ENCODE measurements at places on chromosomes 7 and 10. TPM values are rescaled to one million over a fixed set of nuclear protein-coding genes. Genes with fewer than 3 reads are reported as not detected.
A peak's percentile ranks its signal among the peaks of the same experiment; 100 is the strongest.

DNA sequence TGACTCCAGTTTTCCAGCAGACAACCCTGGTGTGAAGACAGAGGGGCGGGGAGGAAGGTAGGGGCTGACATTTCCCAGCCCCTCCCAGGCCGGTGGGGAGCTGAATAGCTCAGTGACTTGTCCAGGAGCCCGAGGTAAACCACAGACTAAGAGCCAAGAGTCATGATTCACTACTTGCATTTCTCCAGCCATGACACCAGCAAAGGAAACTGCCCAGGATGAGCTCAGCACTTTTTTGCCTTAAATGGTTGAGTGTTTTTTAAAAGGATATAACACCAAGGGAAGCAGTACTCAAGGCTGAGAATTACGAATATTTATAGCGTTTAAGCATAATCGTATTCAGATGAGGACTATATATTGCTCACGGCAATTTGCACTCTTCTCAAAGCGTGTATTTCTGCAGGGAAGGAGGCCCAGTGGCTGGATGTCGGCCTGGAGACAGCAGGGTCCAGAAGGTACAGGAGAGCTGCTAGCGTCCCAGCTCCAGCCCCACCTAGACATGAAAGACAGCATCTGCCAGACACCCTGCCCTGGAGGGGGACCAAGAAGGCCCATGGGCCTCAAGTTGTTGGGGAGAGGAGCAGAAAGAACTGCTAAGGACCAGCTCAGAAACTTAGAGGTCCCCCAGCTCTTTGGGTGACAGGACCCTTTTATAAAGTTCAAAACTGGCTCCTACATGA, 141.4 kb downstream of the GRID1 start:
- DNase-seq: peak; percentile 19

- DNase-seq: peak; percentile 76
Observed at GRCh38 chr7:44847509-44847919, 373 bp downstream of the H2AZ2 start.

- no peak for DNase-seq
Observed at GRCh38 chr7:157001920-157002818, 8.3 kb downstream of the MNX1 start.

GRCh38 chr10:21746118-21746517, 212.1 kb downstream of the MLLT10 start:
- DNase-seq: no peak

- no peak for DNase-seq
Observed at GRCh38 chr10:26057466-26057865, 123.4 kb downstream of the MYO3A start.

DNA sequence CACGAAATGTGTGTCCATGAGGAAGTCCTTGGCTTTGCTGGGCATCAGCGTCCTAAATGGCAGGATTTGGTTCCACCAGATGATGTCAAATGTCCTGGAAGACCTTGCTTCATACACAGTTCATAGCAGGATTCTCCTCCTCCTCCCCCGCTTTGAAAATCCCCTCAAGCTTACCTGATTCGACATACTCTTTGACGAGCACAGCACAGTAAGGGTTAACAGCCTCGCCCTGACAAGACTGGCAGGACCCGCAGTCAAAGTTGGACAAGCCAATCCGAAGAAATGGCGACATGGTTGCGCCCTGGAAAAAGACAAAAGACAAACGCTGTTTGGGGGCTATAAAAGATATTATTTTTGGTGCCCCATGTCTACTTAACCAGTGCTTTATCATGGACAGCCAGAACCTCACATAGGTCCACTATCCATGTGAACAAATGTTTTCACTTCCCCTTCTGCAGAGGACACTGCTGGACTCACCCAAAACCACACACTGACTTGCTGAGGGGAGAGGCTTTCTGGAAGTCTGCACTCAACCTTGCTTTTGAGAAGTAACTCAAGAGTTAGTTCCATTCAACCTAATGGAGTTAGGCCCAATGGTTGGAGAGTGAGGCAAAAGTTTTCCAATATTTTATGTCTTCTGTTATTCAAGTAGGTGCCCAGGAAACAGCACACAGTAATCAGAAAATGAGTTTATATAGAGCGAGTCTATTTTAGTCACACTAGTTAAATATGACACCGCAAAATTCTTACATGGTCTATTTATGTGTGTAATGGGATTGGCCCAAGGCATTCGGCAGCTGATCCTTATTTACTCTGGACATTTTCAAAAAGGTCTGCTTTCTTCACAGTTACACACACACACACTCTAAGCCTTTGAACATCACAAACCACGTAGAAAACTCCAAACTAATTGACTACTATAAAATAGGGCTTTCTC, 65.0 kb downstream of the PRKCQ start:
- DNase-seq: no peak

DNA sequence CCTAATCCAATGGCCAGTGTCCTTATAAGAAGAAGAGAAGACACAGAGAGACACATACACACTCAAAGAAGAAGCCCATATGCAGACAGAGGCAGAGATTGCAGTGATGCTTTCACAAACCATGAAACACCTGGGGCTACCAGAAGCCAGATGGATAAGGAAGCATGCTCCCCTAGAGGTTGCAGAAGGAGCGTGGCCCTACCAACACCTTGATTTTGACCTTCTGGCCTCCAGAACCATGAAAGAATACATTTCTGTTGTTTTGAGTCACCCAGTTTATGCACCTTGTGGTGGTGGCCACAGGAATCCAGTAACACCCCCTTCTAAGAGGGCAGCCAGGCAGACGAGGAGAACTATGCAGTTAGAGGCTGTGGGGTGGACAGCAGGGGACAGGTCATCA, 43.5 kb downstream of the AOC1 start:
- DNase-seq: peak; percentile 60

GRCh38 chr10:130557181-130557845, 421.1 kb downstream of the GLRX3 start:
- no peak for DNase-seq

DNA sequence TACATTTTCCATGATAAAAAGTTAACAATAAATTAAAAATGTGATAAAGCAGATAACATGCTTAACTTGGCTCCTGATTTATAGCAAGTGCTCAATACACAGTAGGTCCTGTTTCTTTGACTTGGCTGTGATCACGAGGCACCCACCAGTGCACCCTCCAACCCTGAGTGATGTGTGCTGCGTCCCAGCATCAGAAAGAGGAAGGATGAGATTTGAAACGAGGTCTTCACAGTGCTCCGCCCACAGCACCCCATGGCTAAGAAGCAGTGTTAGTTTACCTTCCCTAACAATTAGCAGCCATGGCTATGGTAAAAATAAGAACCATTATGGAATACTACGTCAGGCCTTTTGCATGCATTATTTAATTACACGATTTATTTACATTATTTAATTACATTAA, 292.0 kb upstream of the ZMIZ1 start:
- DNase-seq: no peak

- DNase-seq: no peak
Observed at GRCh38 chr7:77655836-77656455, 40.3 kb upstream of the RSBN1L start.

DNA sequence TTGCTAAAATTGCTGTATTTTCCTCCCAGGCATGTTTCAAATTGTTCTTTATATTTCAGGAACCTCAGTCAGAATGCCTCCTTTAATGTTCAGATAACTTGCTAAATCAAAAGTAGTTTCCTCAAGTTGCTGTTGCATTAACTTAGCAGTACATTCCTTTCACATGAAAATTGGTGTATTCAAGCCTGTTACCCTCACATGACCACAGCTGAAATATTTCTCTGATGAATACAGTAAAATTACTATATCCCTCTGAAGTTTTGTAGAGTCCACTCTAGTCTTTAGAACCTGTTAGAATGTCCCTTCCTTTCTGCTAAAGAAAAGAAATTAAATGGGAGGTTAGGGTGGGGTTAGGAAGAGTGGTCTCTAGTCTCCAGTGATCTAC, 24.5 kb upstream of the C1GALT1 start:
- DNase-seq: no peak

GRCh38 chr10:82213784-82214183, 338.8 kb downstream of the NRG3 start:
- DNase-seq: no peak

DNA sequence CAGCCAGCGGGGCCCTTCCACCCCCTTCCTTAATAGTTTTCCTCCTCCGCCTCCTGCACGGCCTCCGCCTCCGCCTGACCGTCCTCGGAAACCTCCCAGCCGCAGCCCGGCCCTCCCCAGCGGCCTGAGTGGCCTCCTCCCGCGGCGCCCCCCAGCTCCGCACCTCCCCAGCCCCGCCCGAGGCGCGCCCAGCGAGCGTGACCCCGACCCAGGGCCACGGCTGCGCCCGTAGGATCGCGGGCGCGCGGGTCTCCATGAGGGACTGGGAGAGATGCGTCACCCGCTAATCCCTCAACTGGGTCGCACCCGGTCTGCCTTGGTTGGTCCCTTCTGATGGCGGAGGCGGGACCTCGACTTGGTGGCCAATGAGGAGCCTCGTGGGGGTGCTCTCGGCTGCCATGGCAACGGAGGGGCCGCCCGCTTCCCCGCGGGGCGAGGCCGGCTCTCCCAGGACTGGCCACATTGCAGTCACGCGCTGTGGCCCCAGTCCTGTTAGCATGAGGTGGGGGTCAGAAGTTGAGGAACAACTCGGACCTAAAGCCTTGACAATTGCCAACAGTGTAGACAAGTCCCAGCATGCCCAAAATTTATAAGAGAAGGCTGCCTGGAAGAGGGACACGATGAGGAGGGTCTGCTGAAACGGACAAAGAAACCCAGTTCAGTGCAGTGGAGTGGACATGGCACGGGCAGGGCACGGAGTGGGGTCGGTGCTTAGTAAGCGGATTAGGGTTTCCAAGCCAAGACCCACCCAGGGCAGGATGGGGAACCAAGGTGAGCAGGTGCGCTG, 24.3 kb downstream of the DDIT4 start:
- peak; percentile 95 for DNase-seq

GRCh38 chr7:149851449-149851848, 13.3 kb downstream of the ZNF862 start:
- DNase-seq: no peak

GRCh38 chr7:105580022-105580740, 1.1 kb downstream of the EFCAB10 start:
- peak; percentile 18 for DNase-seq

DNA sequence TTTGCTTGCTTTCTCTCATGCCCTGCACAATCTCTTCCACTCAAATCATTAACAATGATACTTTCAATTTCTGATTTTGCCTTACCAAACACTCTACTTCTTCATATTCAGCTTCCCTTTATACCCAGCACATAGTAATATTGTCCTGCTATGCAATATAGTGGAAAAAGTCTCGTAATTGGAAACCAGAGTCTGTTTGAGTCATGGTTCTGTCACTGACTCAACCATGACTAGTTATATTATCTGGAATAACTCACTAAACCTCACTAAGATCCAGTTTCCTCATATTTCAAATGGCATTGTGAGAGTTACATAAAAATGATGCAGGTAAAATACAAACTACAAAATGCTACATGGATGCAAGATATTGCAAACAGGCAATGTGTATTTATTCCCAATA, 98.5 kb upstream of the LRRTM3 start:
- DNase-seq: no peak

- DNase-seq: no peak
Observed at GRCh38 chr7:111529507-111530355, 32.6 kb downstream of the IMMP2L start.

FAM25G gene
- total RNA-seq: not detected

TUBAL3 gene
- 0.52 TPM for total RNA-seq

OR2A5 gene
- total RNA-seq: not detected

MOGAT3 gene
- not detected for total RNA-seq

TMEM26 gene
- not detected for total RNA-seq

GOLGA7B gene
- total RNA-seq: 1.1 TPM

VAX1 gene
- total RNA-seq: not detected

NPSR1 gene
- not detected for total RNA-seq

SLC18A3 gene
- not detected for total RNA-seq

NRG3 gene
- not detected for total RNA-seq
